ENCODE measurements at places on chromosomes 5 and 9. TPM values are rescaled to one million over a fixed set of nuclear protein-coding genes. Genes with fewer than 3 reads are reported as not detected.
A peak's percentile ranks its signal among the peaks of the same experiment; 100 is the strongest.

GRCh38 chr5:1465117-1465516, 19.9 kb upstream of the SLC6A3 start:
- no peak overlapping the region for H3K27ac ChIP-seq
- no peak for DNase-seq
- H3K4me1 ChIP-seq: peaks cover 4% of the 10 kb centered on the region
- no peaks in the 10 kb centered on the region for H3K27me3 ChIP-seq
- peaks cover 38% of the 10 kb centered on the region for H3K36me3 ChIP-seq

GRCh38 chr5:127596501-127596900, 52.4 kb upstream of the CTXN3 start:
- no peaks in the 10 kb centered on the region for H3K36me3 ChIP-seq
- H3K4me1 ChIP-seq: peaks cover 8% of the 10 kb centered on the region
- no peaks in the 10 kb centered on the region for H3K27me3 ChIP-seq
- DNase-seq: no peak
- H3K4me3 ChIP-seq: no peak overlapping the region

- H3K4me3 ChIP-seq: no peak overlapping the region
- DNase-seq: no peak
- H3K4me1 ChIP-seq: no peaks in the 10 kb centered on the region
- peaks cover 2% of the 10 kb centered on the region for H3K36me3 ChIP-seq
- H3K27ac ChIP-seq: no peak overlapping the region
These were observed 29.0 kb upstream of the CDH18 start for GRCh38 chr5:20017021-20017420.

- H3K4me1 ChIP-seq: no peaks in the 10 kb centered on the region
- no peak overlapping the region for H3K27ac ChIP-seq
- no peak for DNase-seq
- H3K36me3 ChIP-seq: peaks cover 3% of the 10 kb centered on the region
- H3K4me3 ChIP-seq: no peak overlapping the region
- no peaks in the 10 kb centered on the region for H3K27me3 ChIP-seq
These were observed 35.5 kb downstream of the FBXO10 start for GRCh38 chr9:37540634-37541033.

DNA sequence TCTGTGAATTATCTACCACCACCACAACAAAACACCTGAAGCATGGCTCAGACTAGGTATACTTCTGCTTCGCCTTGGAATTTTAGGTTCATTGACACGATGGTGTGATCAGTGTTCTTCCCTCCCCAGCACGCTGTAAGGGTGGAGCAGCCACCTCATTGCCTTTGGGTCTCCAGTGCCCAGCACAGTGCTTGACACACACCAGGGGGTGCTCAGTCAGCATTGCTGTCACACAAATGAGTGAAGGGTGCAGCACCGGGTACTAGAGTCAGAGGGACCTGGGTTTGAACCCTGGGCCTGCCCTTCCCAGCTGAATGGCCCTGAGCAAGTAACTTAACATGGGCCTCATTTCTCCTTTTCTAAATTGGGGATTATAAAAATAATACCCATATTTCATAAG, 9.9 kb upstream of the ANGPTL2 start:
- H3K27ac ChIP-seq: no peak overlapping the region
- no peaks in the 10 kb centered on the region for H3K4me1 ChIP-seq
- H3K27me3 ChIP-seq: no peaks in the 10 kb centered on the region

GRCh38 chr5:43411495-43411894, 696 bp downstream of the CCL28 start:
- no peak for DNase-seq
- H3K27me3 ChIP-seq: no peaks in the 10 kb centered on the region
- peaks cover 2% of the 10 kb centered on the region for H3K36me3 ChIP-seq
- no peak overlapping the region for H3K4me3 ChIP-seq
- H3K27ac ChIP-seq: no peak overlapping the region

GRCh38 chr9:120637919-120638318, 58.0 kb upstream of the CDK5RAP2 start:
- H3K36me3 ChIP-seq: peaks cover 15% of the 10 kb centered on the region
- DNase-seq: no peak
- no peak overlapping the region for H3K4me3 ChIP-seq
- no peaks in the 10 kb centered on the region for H3K27me3 ChIP-seq
- no peak overlapping the region for H3K27ac ChIP-seq
- H3K4me1 ChIP-seq: no peaks in the 10 kb centered on the region

- DNase-seq: peak; percentile 39
- H3K4me3 ChIP-seq: no peak overlapping the region
- peak overlapping the region; percentile 72 for H3K27ac ChIP-seq
- no peaks in the 10 kb centered on the region for H3K27me3 ChIP-seq
- peaks cover 73% of the 10 kb centered on the region for H3K4me1 ChIP-seq
These were observed 3.4 kb downstream of the MGAT1 start for GRCh38 chr5:180799194-180799593.

DNA sequence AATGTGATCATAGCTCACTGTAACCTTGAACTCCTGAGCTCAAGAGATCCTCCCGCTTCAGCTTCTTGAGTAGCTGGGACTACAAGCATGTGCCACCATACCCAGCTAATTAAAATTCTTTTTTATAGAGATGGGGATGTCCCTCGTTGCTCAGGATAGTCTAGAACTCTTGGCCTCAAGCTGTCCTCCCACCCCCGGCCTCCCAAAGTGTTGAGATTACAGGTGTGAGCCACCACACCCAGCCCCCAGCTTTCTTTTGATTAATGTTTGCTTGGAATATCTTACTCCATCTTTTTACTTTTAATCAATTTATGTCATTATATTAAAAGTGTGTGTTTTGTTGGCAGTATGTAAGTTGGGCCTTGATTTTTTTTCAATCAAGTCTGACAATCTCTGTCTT, 59.4 kb upstream of the EXOC3 start:
- H3K27me3 ChIP-seq: peaks cover 5% of the 10 kb centered on the region
- H3K36me3 ChIP-seq: peaks cover 13% of the 10 kb centered on the region
- H3K4me3 ChIP-seq: no peak overlapping the region
- DNase-seq: no peak
- no peak overlapping the region for H3K27ac ChIP-seq
- H3K4me1 ChIP-seq: peaks cover 29% of the 10 kb centered on the region

DNA sequence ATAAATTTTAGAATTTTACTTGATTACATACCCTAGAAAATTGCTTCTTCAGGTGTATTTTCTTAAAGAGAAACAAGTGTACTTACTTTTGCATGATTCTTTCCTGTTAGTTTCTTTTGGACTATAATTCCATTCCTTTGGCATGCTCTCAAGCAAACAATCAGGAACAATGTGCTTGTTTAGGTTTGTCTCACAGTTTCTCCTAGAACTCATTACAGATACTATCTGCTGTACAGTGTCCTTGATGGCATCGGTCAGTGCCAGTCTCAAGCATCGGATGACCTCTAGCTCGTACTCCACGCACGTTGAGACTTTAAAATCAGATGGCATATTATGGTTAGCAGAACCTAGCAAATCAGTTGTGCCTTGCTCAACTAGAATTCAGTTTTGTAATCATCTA, 214.9 kb downstream of the KIAA0825 start:
- no peak overlapping the region for H3K4me3 ChIP-seq
- no peaks in the 10 kb centered on the region for H3K36me3 ChIP-seq
- DNase-seq: no peak
- H3K27ac ChIP-seq: no peak overlapping the region
- no peaks in the 10 kb centered on the region for H3K4me1 ChIP-seq

GRCh38 chr9:129677456-129677855, 12.0 kb downstream of the PRRX2 start:
- no peak overlapping the region for H3K4me3 ChIP-seq
- H3K4me1 ChIP-seq: no peaks in the 10 kb centered on the region
- DNase-seq: no peak
- peaks cover 5% of the 10 kb centered on the region for H3K27me3 ChIP-seq
- no peak overlapping the region for H3K27ac ChIP-seq

- H3K4me1 ChIP-seq: peaks cover 33% of the 10 kb centered on the region
- no peaks in the 10 kb centered on the region for H3K36me3 ChIP-seq
- H3K4me3 ChIP-seq: peak overlapping the region; percentile 30
- no peaks in the 10 kb centered on the region for H3K27me3 ChIP-seq
- peak; percentile 91 for DNase-seq
- peak overlapping the region; percentile 92 for H3K27ac ChIP-seq
These were observed 22.2 kb upstream of the JADE2 start for GRCh38 chr5:134503088-134503936.

- DNase-seq: no peak
- H3K4me1 ChIP-seq: peaks cover 3% of the 10 kb centered on the region
- no peak overlapping the region for H3K27ac ChIP-seq
These were observed 98.6 kb downstream of the YTHDC2 start for GRCh38 chr5:113612060-113612496.

GRCh38 chr9:124264823-124265233, 7.1 kb downstream of the NEK6 start:
- no peak for DNase-seq
- no peaks in the 10 kb centered on the region for H3K4me1 ChIP-seq
- no peak overlapping the region for H3K4me3 ChIP-seq
- H3K36me3 ChIP-seq: no peaks in the 10 kb centered on the region
- no peak overlapping the region for H3K27ac ChIP-seq

- H3K36me3 ChIP-seq: no peaks in the 10 kb centered on the region
- H3K27ac ChIP-seq: no peak overlapping the region
- no peaks in the 10 kb centered on the region for H3K4me1 ChIP-seq
- peaks cover 4% of the 10 kb centered on the region for H3K27me3 ChIP-seq
- DNase-seq: no peak
These were observed 212.4 kb downstream of the TRIM32 start for GRCh38 chr9:116899337-116900006.

DNA sequence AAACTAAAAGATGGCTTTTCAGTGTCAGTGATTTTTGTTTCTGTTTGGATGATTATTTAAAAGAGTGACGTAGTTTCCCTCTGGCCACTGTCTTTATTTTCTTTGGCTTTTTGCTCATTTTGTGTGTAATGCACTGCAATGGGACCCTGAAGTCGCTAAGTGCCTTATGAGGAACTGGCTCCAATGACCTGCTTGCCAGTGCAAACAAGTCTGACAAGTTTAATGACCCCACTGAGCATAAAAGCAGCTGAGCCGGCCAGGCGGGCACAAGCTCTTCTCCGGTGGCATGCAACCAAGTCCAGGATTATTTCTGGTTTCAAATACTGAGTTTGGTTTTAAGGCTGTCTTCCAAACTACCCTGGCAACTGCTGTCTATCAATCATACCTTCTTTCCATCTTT, 15.6 kb upstream of the GNA14 start:
- no peaks in the 10 kb centered on the region for H3K36me3 ChIP-seq
- no peak overlapping the region for H3K27ac ChIP-seq
- H3K4me3 ChIP-seq: no peak overlapping the region
- no peak for DNase-seq
- H3K27me3 ChIP-seq: peaks cover 6% of the 10 kb centered on the region
- H3K4me1 ChIP-seq: no peaks in the 10 kb centered on the region

GRCh38 chr9:97293207-97293721, 14.2 kb upstream of the CCDC180 start:
- H3K27ac ChIP-seq: no peak overlapping the region
- H3K4me1 ChIP-seq: no peaks in the 10 kb centered on the region
- no peaks in the 10 kb centered on the region for H3K27me3 ChIP-seq
- peaks cover 48% of the 10 kb centered on the region for H3K36me3 ChIP-seq

Gene UNC13B
- total RNA-seq: 6.4 TPM

Gene FKTN
- 9.6 TPM for total RNA-seq

Gene ZFP37
- total RNA-seq: 1.6 TPM

Gene SUSD3
- 68.3 TPM for total RNA-seq

Gene ADAM19
- total RNA-seq: 37.3 TPM

Gene STC2
- 26.8 TPM for total RNA-seq

Gene GARIN3
- total RNA-seq: 3.8 TPM

Gene NFIB
- total RNA-seq: not detected
